IPS DF 6.9 (cell line): ENCODE measurements at places on chromosomes 2 and 18.
A peak's percentile ranks its signal among the peaks of the same experiment; 100 is the strongest.

DNA sequence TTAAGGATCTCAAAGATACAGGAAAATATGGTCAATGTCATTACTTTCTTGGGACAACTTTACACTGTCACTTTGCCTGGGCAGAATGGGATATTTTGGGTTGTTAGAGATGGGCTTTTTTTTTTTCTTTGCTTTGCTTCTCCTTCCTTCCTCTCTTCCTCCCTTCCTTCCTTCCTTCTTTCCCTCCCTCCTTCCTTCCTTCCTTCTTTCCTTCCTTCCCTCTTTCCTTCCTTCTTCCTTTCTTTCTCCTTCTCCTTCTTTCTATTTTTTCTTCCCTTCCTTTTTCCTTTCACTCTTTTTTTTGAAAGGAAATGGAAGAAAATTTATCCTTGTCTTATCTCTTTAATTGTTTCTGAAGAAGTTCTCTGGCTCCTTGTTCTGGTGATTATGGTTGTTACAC is 180.0 kb upstream of the CCDC68 start:
- no peak overlapping the region for H3K4me3 ChIP-seq
- no peaks in the 10 kb centered on the region; the same call in 1 of the 2 replicates for H3K27me3 ChIP-seq
- no peak for DNase-seq
- H3K27ac ChIP-seq: no peak overlapping the region
- H3K36me3 ChIP-seq: no peaks in the 10 kb centered on the region

DNA sequence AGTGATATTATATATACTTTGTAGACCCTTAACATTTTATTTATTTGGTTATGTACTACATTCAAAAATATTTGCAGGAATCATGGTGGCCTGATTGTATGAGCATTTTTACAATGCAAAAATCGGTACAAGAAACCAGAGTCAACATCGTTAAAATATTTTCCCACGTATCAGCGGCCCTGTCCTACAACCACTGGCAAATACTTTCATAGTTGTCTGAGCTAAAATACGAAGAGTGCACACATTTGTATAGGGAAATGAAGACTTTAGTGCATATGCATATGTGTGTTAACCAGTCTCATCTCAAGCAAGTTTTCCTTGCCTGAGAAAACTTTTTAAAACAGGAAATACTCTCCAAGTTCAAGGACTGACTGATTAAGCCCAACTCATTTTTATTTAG is 35.9 kb downstream of the CCDC102B start:
- no peak for DNase-seq
- no peaks in the 10 kb centered on the region; the same call in 1 of the 2 replicates for H3K4me1 ChIP-seq
- H3K4me3 ChIP-seq: no peak overlapping the region
- H3K36me3 ChIP-seq: no peaks in the 10 kb centered on the region
- no peak overlapping the region for H3K27ac ChIP-seq
- H3K27me3 ChIP-seq: no peaks in the 10 kb centered on the region

GRCh38 chr2:50607721-50608120 is 424.2 kb downstream of the NRXN1 start:
- no peaks in the 10 kb centered on the region for H3K36me3 ChIP-seq
- H3K27me3 ChIP-seq: no peaks in the 10 kb centered on the region
- H3K4me3 ChIP-seq: no peak overlapping the region
- DNase-seq: no peak
- no peak overlapping the region for H3K27ac ChIP-seq

DNA sequence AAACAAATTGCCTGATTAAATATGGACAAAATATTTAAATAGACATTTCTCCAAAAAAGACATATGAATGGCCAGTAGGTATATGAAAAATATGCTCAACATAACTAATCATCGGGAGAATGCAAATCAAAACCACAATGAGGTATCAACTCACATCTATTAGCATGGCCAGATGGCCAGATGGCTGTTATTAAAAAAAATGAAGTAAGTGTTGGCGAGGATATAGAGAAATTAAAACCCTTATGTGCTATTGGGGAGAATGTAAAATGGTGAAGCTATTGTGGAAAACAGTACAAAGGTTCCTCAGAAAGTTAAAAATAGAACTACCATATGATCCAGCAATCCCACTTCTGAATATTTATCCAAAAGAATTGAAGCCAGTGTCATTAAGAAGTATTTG is 272.3 kb upstream of the ZNF804A start:
- H3K36me3 ChIP-seq: no peaks in the 10 kb centered on the region
- DNase-seq: no peak
- no peaks in the 10 kb centered on the region for H3K4me1 ChIP-seq
- H3K27ac ChIP-seq: no peak overlapping the region
- H3K27me3 ChIP-seq: no peaks in the 10 kb centered on the region

GRCh38 chr2:179130560-179130959 is 80.6 kb upstream of the CCDC141 start:
- no peaks in the 10 kb centered on the region for H3K4me1 ChIP-seq
- H3K27me3 ChIP-seq: no peaks in the 10 kb centered on the region
- H3K27ac ChIP-seq: no peak overlapping the region
- H3K4me3 ChIP-seq: no peak overlapping the region

GRCh38 chr2:48673581-48673980 is 55.9 kb downstream of the GTF2A1L start:
- H3K27me3 ChIP-seq: no peaks in the 10 kb centered on the region
- no peak overlapping the region for H3K27ac ChIP-seq
- H3K4me3 ChIP-seq: no peak overlapping the region
- no peaks in the 10 kb centered on the region for H3K36me3 ChIP-seq
- DNase-seq: no peak

DNA sequence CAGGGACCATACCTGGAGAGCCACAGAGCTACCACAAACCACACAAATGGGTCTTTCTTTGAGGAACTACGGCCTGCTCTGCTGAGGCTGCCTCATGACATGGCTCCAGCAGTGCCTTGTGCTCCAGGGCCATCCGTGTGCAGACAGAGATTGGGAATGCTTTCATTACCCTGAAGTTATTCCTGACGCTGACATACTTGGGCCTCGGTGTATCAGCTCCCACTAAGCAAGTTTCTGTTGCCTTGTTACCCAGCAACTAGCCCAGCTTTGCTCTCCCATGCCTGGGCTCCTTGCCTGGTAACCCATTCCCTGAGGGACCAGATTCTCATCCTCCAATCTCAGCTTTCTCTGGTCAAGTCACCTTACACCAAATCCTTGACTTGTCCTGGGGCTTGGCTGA is 80.3 kb upstream of the FZD7 start:
- H3K4me3 ChIP-seq: no peak overlapping the region
- DNase-seq: no peak
- no peaks in the 10 kb centered on the region for H3K27me3 ChIP-seq
- peaks cover 10% of the 10 kb centered on the region for H3K4me1 ChIP-seq
- H3K36me3 ChIP-seq: no peaks in the 10 kb centered on the region

DNA sequence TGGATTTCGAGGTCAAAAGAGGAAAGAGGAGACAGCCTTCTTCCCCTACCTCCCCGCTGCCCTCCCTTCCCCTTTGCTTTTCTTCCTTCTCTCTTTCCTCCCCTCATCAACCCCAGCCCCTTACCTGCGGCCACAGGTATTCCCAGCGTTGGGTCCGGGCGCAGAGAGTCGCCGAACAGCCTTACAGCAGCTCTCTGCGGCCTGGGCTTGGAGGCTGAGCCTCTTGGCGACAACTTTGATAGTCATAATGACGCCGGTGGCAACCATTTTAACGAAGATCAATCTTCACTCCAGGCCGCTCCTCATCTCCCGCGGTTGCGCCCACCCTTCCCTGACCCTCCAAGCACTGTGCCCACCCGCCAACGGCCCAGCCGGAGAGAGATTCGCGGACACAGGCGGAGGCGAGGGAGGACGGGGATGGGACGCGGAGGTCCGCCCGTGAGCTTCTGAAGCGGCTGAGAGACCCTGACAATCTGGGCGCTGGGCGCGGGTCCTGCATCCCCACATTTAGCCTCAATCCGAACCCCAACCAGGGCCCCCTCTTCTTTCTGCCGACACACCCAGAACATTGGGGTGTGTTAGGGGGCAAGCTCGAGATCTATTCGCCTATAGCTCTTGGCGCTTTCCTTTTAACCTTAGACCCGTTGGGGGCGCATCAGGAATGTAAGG is 1.5 kb upstream of the EVX2 start:
- peaks cover 99% of the 10 kb centered on the region for H3K27me3 ChIP-seq
- H3K4me1 ChIP-seq: peaks cover 7% of the 10 kb centered on the region
- peak overlapping the region; percentile 0; the same call in 1 of the 2 replicates for H3K4me3 ChIP-seq
- no peaks in the 10 kb centered on the region for H3K36me3 ChIP-seq
- no peak for DNase-seq
- H3K27ac ChIP-seq: no peak overlapping the region

GRCh38 chr18:79846936-79847557 is 49.3 kb downstream of the KCNG2 start:
- H3K4me3 ChIP-seq: no peak overlapping the region
- no peak overlapping the region for H3K27ac ChIP-seq
- H3K4me1 ChIP-seq: no peaks in the 10 kb centered on the region
- no peaks in the 10 kb centered on the region; the same call in 1 of the 2 replicates for H3K36me3 ChIP-seq

DNA sequence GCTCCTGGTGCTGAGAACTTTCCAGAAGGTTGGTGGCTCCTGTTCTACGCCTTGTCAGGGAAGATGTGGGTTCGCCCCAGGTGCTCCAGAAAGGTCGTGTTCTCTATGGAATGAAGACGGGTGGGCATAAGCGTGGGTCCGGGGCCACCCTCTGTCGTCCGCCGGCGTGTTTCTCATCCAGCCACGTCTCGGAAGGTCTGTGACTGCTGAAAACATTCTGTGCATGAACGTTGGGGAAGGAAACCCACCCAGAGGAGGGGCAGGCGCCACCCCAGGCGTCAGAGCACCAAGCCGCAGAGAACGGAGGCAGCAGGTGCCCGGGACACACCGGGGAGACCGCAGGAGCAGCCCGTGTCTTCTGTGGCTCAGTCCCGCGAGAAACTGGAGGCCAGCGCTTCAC is 118.2 kb downstream of the RTP5 start:
- no peaks in the 10 kb centered on the region for H3K27me3 ChIP-seq
- H3K27ac ChIP-seq: no peak overlapping the region
- no peak for DNase-seq
- no peak overlapping the region for H3K4me3 ChIP-seq
- no peaks in the 10 kb centered on the region for H3K4me1 ChIP-seq

- DNase-seq: no peak
- no peaks in the 10 kb centered on the region for H3K36me3 ChIP-seq
- no peaks in the 10 kb centered on the region for H3K27me3 ChIP-seq
- no peak overlapping the region for H3K4me3 ChIP-seq
- H3K4me1 ChIP-seq: no peaks in the 10 kb centered on the region; the same call in 1 of the 2 replicates
These were observed 145.1 kb upstream of the NYAP2 start for GRCh38 chr2:225254363-225254762.

DNA sequence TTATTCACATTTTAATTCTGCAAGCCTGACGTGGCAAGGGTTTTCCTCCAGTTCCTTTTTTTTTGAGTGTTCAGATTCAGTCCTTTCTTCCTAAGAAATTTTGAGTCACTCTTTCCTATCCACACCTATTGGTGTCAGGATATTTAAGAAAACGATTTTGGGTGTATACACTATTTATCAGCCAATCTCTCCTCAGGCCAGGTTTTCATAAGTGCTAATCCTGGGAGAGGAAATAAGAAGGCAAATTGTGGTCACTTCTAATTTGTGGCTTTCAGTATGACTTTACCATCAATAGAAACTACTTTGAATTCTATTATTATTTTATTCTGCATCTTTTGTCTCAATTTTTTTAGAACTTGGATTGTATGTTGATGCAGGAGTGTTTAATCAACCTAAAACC is 174.4 kb downstream of the DSEL start:
- no peaks in the 10 kb centered on the region for H3K36me3 ChIP-seq
- H3K27ac ChIP-seq: no peak overlapping the region
- no peak for DNase-seq
- H3K4me3 ChIP-seq: no peak overlapping the region

- no peak overlapping the region for H3K27ac ChIP-seq
- no peaks in the 10 kb centered on the region for H3K4me1 ChIP-seq
- no peak for DNase-seq
- no peaks in the 10 kb centered on the region for H3K27me3 ChIP-seq
- H3K36me3 ChIP-seq: no peaks in the 10 kb centered on the region
- H3K4me3 ChIP-seq: no peak overlapping the region
These were observed 106.2 kb downstream of the CNTNAP5 start for GRCh38 chr2:124131276-124131675.

DNA sequence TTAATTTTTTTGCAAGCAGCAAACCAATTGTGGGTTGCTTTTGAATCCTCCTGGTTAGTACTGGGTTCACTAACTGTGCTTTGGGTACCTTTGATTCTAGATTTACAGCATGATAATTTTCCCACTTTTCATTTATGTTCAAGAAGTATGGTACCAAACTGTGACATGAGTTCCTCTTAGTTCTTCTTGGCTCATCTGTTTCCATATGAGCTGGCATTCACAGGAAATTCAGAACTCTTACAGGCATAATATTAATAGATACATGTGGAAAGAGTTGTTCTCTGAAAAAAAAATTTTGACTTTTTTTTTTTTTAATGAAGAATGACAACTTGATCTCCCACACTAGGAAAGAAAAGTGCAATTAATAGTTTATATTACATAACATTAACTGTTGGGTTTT is 59.4 kb downstream of the FMNL2 start:
- no peaks in the 10 kb centered on the region for H3K27me3 ChIP-seq
- no peaks in the 10 kb centered on the region for H3K36me3 ChIP-seq
- H3K4me1 ChIP-seq: no peaks in the 10 kb centered on the region
- DNase-seq: no peak

- no peak for DNase-seq
- no peak overlapping the region for H3K27ac ChIP-seq
- peaks cover 4% of the 10 kb centered on the region; the same call in 1 of the 2 replicates for H3K4me1 ChIP-seq
These were observed 56.0 kb downstream of the NRP2 start for GRCh38 chr2:205738117-205738968.

GRCh38 chr2:9140645-9141044 is 66.0 kb upstream of the ASAP2 start:
- H3K27me3 ChIP-seq: peaks cover 5% of the 10 kb centered on the region; the same call in 1 of the 2 replicates
- DNase-seq: no peak
- peaks cover 2% of the 10 kb centered on the region for H3K4me1 ChIP-seq
- no peaks in the 10 kb centered on the region for H3K36me3 ChIP-seq
- H3K27ac ChIP-seq: no peak overlapping the region

GRCh38 chr2:240297256-240298116 is 138.0 kb upstream of the GPC1 start:
- no peaks in the 10 kb centered on the region for H3K4me1 ChIP-seq
- no peaks in the 10 kb centered on the region for H3K27me3 ChIP-seq
- no peak overlapping the region for H3K4me3 ChIP-seq
- no peak overlapping the region for H3K27ac ChIP-seq
- no peak for DNase-seq

GRCh38 chr2:216034065-216034464 is 20.7 kb upstream of the MREG start:
- H3K36me3 ChIP-seq: no peaks in the 10 kb centered on the region
- H3K27ac ChIP-seq: no peak overlapping the region
- no peak overlapping the region for H3K4me3 ChIP-seq
- H3K4me1 ChIP-seq: no peaks in the 10 kb centered on the region
- no peaks in the 10 kb centered on the region for H3K27me3 ChIP-seq

GRCh38 chr2:235513984-235514626 is 20.3 kb downstream of the AGAP1 start:
- H3K27ac ChIP-seq: no peak overlapping the region
- no peaks in the 10 kb centered on the region for H3K27me3 ChIP-seq
- DNase-seq: no peak
- no peak overlapping the region for H3K4me3 ChIP-seq
- H3K4me1 ChIP-seq: peaks cover 4% of the 10 kb centered on the region; the same call in 1 of the 2 replicates
